ENCODE measurements at places on chromosomes 5 and 9.

GRCh38 chr5:66644111-66644510 lies 47.9 kb downstream of the MAST4 start:
- no peak for DNase-seq

DNA sequence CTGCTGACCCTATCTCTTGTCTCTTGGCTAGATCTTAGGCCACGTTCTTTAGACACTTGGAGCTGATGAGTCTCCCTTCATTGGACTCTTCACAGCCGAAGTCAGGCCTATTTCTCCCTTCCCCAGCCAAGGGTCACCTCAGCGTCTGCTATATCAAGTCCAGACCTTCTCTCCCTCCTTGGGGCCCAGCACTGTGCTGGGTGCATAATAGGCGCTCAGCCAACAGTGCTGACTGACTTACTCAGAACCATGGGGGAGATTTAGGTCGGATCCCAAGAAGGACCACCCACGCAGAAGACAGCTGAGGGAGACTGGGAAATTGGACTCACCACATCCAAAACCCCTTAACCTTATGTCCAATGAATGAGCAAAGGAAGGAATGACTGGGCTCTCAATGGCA lies 5.6 kb upstream of the AMBP start:
- DNase-seq = no peak

DNA sequence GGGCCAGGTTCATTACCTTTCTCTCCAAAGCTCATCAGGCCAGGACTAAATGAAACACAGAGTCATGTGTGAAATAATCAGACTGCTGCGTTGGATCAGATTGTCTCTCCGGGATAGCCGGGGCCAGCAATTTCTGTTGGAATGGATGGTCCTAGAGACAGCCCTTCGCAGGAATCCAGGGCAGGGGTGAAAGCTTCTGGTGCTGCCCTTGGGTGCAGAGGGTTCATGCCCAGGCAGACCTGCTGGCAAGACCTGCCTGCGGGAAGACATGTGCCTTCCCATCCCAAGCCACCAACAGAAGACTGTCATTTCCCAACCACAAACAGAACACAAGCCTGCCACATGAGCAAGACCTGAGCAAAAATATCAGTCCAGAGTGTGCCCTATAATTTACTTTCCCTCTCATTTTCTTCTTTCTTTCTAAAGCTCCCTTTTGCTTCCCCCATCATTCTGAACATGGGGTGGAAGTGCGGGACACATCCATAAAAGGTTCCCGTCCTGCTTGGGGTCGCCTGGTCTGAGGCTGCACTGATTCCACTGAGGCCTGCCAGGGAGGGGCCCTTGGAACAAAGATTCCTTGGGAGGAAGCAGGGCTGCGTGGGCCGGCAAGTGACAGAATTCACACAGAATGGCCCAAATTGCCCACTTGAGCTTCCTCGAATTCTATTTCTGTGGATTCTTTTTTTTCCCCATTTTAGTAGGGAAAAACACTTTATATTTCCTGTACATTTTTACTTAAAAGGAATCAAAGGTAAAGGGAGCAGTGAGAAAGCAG lies 57.3 kb downstream of the UBE2QL1 start:
- no peak for DNase-seq

- no peak for DNase-seq
Measured at GRCh38 chr9:123364241-123364824, 8.3 kb downstream of the CRB2 start.

- no peak for DNase-seq
Measured at GRCh38 chr5:135719428-135720063, 114.9 kb upstream of the SLC25A48 start.

- no peak for DNase-seq
Measured at GRCh38 chr9:7983490-7983889, 183.9 kb upstream of the DMAC1 start.

DNA sequence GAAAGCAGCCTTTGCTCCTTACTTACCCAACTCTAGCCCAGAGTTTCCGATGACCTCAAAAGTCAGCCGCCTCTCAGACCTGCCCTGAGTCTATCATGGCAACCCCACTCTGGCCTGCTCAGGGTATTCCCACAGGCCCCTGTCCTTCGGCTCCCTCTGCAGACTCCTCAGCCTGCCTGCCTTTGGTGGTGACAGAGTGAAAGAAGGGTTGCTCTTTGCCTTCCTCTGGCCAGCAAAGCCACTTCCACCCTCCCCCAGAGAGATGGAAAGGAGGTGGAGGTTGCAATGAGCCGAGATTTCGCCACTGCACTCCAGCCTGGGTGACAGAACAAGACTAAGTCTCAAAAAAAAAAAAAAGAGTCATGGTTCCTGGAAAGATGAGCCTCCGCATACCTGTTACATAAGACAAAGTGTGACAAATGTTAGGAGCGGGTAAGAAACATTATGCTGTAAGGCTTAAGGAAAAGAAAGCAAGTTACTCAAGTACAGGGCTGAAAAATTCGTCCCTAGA lies 2.3 kb upstream of the SMIM33 start:
- no peak for DNase-seq

DNA sequence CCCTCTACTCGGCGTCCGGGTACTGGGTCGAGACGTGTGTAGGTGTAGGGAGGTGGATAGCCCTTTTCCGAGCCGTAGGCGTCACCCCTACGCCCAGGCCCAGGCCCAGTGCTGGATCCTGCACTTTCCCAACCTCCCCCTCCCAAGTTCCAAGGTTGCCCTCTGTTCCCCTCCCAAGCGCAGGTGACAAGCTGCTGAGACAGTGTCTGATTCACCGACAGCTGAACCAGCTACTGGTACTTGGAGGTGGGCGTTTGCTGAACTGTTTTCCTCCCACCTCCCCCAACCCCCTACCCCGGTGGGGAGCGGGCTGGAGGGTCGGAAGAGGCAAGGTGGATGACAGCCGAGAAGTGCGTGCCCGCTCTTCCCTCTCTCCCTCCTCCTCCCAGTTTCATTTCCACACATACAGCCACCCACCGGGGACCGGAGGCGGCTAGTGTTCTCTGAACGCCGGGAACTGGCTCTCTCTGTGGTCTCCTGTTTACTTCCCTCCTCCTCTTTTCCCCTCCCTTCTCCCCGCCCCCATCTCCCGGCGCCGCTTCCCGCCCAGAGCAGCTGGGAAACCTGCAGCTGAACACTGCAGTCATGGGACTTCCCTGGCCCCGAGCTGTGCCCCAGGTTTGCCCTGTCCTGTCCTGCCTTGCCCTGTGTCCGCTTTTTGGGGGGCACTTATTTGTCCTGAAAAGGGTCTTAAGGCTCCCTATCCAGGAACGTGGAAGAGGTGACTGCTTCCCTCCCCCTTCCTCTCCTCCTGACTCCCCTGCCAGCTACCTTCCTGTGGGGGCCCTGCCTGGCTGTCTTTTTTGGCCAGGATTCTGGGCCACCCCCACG lies 6.2 kb upstream of the KLF9 start:
- DNase-seq = peak; percentile 63

DNA sequence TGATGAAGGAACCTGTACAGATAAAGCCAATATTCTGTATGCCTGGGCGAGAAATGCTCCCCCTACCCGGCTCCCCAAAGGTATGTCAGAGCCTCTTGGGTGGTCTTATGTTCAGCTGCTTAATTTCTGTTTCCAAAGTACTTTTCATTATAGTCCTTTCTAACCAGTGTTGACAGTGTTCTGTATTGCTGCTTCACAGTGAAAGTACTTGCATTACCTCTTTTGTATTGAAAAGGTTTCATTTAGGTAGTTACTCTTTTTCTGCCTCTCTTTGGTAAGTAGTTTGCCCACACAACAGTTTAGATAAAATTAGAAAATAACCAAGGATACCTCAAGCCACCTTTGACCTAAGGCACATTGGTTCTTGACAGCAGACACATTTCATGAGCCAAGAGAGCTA lies 169.9 kb downstream of the PAM start:
- DNase-seq = no peak

GRCh38 chr5:1175015-1175414 lies 26.4 kb upstream of the SLC6A19 start:
- no peak for DNase-seq

- DNase-seq = no peak
Measured at GRCh38 chr5:52789378-52789777, 1.7 kb downstream of the ITGA1 start.

GRCh38 chr9:78462611-78463010 lies 165.7 kb downstream of the PSAT1 start:
- DNase-seq = peak; percentile 47

DNA sequence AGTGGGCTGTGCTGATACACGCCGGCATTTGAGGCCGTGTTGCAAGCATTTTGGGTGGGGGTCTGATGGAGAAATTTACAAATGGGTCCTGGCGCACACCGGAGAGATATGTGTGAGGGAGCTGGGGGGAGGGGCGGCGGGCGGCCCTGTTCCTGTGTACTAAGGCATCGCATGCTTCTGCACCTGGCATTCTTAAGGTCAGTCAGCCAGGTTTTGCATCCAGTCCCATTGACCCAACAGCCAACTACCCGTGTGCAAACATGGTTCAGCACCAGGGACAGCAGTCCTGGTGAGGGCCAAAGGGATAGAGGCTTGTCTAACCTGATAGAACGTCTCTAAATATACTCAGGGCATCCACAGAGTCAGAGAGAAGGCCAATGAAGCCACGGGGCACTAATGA lies 839 bp downstream of the GABRG2 start:
- no peak for DNase-seq

Data from hepatic stellate cell (primary cell).